ENCODE measurements at places on chromosomes 7 and 10.
A peak's percentile ranks its signal among the peaks of the same experiment; 100 is the strongest.

DNA sequence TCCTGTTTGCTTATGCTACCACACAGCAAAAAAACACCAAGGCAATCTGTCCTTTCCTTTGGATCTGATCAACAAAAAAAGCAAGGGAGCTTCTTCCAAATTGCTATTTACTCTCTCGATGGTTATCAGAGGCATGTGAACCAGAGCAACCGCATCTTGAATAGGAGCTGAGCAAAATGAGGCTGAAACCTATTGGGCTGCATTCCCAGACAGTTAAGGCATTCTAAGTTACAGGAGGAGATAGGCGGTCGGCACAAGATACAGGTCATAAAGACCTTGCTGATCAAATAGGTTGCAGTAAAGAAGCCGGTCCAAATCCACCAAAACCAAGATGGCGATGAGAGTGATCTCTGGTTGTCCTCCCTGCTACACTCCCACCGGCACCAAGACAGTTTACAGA is 76.8 kb upstream of the FRMD4A start:
- DNase-seq, result no peak
- no peaks in the 10 kb centered on the region for H3K36me3 ChIP-seq
- no peaks in the 10 kb centered on the region for H3K4me1 ChIP-seq
- H3K27ac ChIP-seq, result no peak overlapping the region

GRCh38 chr7:73521636-73522104 is 423 bp downstream of the BAZ1B start:
- H3K4me3 ChIP-seq, result peak overlapping the region; percentile 99
- peaks cover 48% of the 10 kb centered on the region for H3K4me1 ChIP-seq
- no peak for DNase-seq
- H3K27ac ChIP-seq, result peak overlapping the region; percentile 95
- peaks cover 6% of the 10 kb centered on the region for H3K36me3 ChIP-seq

- H3K4me1 ChIP-seq, result no peaks in the 10 kb centered on the region
- DNase-seq, result no peak
- no peaks in the 10 kb centered on the region for H3K27me3 ChIP-seq
- H3K36me3 ChIP-seq, result no peaks in the 10 kb centered on the region
These were observed 456.2 kb downstream of the REEP3 start for GRCh38 chr10:63977329-63977923.

- H3K4me1 ChIP-seq, result no peaks in the 10 kb centered on the region
- peaks cover 49% of the 10 kb centered on the region for H3K36me3 ChIP-seq
- no peak overlapping the region for H3K27ac ChIP-seq
- H3K4me3 ChIP-seq, result no peak overlapping the region
- no peaks in the 10 kb centered on the region for H3K27me3 ChIP-seq
- no peak for DNase-seq
These were observed 46.6 kb downstream of the CLEC2L start for GRCh38 chr7:139570119-139570518.

GRCh38 chr7:50315739-50316671 is 11.5 kb downstream of the IKZF1 start:
- no peaks in the 10 kb centered on the region for H3K36me3 ChIP-seq
- H3K27ac ChIP-seq, result no peak overlapping the region
- no peak for DNase-seq
- H3K4me1 ChIP-seq, result no peaks in the 10 kb centered on the region
- H3K27me3 ChIP-seq, result no peaks in the 10 kb centered on the region
- no peak overlapping the region for H3K4me3 ChIP-seq

- no peaks in the 10 kb centered on the region for H3K36me3 ChIP-seq
- no peaks in the 10 kb centered on the region for H3K27me3 ChIP-seq
- peak overlapping the region; percentile 55 for H3K27ac ChIP-seq
These were observed 278.0 kb upstream of the KLF14 start for GRCh38 chr7:131011976-131012375.

DNA sequence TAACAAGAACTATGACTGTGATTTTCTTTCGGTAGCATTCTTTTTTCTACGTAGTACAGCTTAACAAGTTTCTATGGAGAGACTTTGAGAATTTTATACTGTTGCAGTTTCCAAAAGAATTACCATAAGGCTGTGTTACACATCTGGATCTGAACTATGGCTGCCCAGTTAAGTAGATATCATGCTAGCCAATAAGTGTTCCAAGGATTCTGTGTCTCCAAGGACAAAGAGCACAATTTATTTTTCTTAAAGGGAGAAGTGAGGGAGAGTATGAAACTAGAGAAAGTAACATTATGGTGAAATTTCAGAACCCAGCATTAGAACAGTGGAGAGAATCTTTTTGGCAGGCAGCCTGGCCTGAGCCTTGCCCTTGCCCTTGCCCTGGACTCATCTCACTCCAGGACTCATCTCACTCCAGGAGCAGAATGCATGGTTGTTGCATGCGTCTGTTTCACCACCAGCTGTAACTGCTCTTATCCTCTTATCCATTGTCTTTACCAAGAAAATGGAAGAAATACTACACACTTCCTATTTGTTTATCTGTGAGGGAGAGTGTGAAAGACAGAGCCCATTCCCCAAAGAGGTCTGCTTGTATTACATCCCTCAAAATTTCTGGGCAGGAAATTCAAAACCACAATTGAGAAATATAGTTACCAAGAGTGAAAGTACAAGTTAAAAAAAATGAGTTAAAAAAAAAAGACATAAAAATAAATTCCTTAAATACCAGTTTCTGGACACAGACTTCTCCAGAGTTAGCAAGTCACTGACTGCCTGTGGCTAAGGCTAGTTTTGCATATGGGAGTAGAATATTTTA is 1067.5 kb downstream of the NRG3 start:
- no peak for DNase-seq
- no peaks in the 10 kb centered on the region for H3K27me3 ChIP-seq
- no peaks in the 10 kb centered on the region for H3K36me3 ChIP-seq

DNA sequence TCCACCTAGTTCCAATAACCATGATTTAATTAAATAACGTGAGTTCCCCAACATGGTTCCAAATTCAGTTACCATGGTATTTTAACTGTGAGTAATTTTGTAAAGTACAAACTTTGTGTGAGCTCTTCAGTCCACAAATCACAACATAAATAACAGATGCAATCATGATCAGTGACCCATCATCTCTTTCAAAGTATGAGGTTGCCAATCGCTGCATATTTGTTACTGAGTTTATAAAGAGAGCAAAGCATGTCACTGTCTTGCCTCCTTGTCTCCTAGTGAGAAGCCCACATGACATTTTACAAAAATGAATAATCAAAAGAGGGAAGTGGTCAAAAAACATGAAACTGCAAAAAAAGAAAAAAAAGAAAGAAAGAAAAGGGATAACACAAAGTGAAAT is 69.1 kb upstream of the PDSS1 start:
- H3K4me3 ChIP-seq, result no peak overlapping the region
- no peaks in the 10 kb centered on the region for H3K27me3 ChIP-seq
- no peaks in the 10 kb centered on the region for H3K36me3 ChIP-seq
- no peaks in the 10 kb centered on the region for H3K4me1 ChIP-seq

DNA sequence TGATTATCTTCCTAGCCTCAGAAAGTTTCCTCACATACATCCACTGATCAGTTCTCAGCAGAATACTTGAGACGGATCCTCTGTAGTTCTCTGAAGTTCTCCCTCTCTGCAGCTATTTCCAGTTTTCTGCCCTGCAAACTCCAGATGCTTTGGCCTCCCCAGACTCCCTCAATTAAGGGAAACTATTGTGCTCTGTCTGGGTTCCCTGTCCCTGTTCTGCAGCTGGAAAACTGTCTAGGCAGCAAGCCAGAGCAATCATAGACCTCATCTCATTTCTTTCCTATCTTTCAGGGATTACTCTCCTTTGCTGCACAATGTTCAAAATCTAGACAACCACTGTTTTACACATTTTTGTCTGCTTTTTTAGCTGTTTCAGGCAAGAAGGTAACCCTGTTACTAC is 9.2 kb downstream of the MICU1 start:
- no peak overlapping the region for H3K27ac ChIP-seq
- peaks cover 12% of the 10 kb centered on the region for H3K4me1 ChIP-seq
- no peak overlapping the region for H3K4me3 ChIP-seq
- DNase-seq, result no peak
- H3K27me3 ChIP-seq, result no peaks in the 10 kb centered on the region
- no peaks in the 10 kb centered on the region for H3K36me3 ChIP-seq

DNA sequence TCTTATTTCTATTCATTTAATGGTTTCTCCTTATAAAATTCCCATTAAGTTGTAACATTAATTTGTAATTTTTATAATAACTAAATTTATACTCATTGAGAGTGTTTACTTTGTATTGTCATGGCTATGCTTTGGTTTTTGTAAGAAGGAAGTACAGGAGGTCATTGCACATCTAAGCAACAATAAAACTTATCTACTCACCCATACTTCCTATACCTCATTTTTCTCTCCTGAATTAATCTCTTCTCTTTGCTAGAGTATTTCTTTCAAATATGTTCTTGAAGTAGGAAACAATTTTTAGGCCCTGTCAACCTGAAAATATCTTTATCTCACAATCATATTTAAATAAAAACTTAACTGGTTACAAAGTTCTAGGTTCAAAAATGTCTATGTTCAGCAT is 95.4 kb upstream of the WDR11 start:
- no peak overlapping the region for H3K27ac ChIP-seq
- no peaks in the 10 kb centered on the region for H3K4me1 ChIP-seq
- H3K27me3 ChIP-seq, result no peaks in the 10 kb centered on the region
- H3K4me3 ChIP-seq, result no peak overlapping the region
- DNase-seq, result no peak

DNA sequence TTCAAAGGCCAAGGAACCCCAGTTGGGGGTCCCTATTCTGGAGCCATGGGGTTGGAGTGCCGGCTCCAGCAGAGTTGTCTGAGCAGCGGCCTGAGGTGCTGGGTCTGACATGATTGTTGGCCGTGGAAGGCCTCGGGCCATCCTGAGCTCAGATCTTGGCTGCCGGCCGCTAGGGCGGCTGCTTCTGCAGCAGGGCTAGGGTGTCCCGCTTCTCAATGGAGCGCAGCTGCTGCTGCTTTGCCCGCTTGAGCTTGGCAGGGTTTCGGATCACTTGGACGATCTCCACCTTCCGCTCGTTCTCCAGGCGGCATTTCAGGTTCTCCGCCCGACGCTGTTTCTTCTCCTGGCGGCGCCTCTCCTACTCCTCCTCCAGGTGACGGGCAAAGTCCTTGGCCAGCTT is 171.1 kb downstream of the HIBADH start:
- no peaks in the 10 kb centered on the region for H3K4me1 ChIP-seq
- H3K27ac ChIP-seq, result no peak overlapping the region

- H3K27ac ChIP-seq, result no peak overlapping the region
- no peaks in the 10 kb centered on the region for H3K36me3 ChIP-seq
- no peak overlapping the region for H3K4me3 ChIP-seq
- no peaks in the 10 kb centered on the region for H3K27me3 ChIP-seq
- no peak for DNase-seq
These were observed 66.4 kb downstream of the TAC1 start for GRCh38 chr7:97798046-97799019.

GRCh38 chr10:70958396-70958795 is 70.0 kb upstream of the PCBD1 start:
- no peaks in the 10 kb centered on the region for H3K27me3 ChIP-seq
- DNase-seq, result no peak
- no peak overlapping the region for H3K27ac ChIP-seq

GRCh38 chr7:32583791-32584190 is 88.5 kb downstream of the AVL9 start:
- no peaks in the 10 kb centered on the region for H3K4me1 ChIP-seq
- no peak for DNase-seq
- H3K27ac ChIP-seq, result no peak overlapping the region
- H3K4me3 ChIP-seq, result no peak overlapping the region
- no peaks in the 10 kb centered on the region for H3K27me3 ChIP-seq
- peaks cover 61% of the 10 kb centered on the region for H3K36me3 ChIP-seq

DNA sequence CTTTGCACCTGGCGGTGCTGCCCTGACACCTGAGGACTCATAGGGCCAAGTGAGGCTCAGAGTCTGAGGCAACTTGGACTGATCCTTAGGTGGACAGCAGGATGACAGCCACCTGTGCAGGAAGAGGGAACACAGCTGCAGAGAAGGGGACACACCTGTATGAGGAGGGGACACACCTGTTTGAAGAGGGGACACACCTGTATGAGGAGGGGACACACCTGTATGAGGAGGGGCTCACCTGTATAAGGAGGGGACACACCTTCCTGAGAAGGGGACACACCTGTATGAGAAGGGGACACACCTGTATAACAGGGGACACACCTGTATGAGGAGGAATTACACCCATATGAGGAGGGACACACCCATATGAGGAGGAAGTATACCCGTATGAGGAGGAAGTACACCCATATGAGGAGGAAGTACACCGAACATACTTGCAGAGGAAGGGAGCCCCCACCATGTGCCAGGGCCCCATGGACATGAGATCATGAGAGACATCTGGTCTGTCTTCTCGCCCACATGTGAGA is 285.9 kb downstream of the ADARB2 start:
- H3K4me3 ChIP-seq, result no peak overlapping the region
- H3K27ac ChIP-seq, result no peak overlapping the region
- no peaks in the 10 kb centered on the region for H3K36me3 ChIP-seq
- H3K4me1 ChIP-seq, result no peaks in the 10 kb centered on the region
- H3K27me3 ChIP-seq, result peaks cover 20% of the 10 kb centered on the region

DNA sequence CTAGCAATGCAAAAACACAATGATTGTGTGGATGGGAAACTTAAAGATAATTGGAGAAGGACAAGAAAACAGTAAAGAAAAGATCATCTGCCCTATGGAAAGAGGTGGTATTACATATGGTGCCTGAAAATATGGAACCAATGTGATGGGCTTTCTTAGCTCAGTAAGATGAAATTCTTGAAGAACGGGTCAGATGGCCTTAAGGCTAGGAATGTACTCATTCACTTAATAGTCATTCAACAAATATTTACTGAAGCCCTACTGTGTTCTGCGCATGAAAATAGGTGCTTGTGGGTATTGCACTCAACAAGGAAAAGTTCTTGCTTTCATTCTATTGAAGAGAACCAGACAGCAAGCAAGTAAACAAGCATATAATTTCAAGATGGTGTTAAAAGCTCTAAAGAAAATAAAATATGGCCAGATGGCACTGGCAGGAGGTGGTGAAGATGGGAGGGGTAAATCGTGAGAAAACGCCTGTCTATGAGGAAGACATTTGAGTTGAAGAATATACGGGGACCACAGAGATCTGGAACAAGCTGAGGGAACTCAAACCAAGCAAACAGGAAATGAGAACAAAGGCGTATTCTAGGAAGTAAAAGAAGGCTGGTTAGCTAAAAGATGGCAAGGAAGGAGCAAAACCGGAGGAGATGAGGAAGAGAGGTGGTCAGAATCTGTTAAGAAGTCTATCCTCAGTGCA is 179.7 kb downstream of the ANK3 start:
- no peaks in the 10 kb centered on the region for H3K27me3 ChIP-seq
- no peaks in the 10 kb centered on the region for H3K36me3 ChIP-seq
- H3K4me1 ChIP-seq, result no peaks in the 10 kb centered on the region
- H3K27ac ChIP-seq, result no peak overlapping the region
